Stimulated activated CD4-positive, alpha-beta T cell treated with anti-CD3 and anti-CD28 coated beads, Interleukin-12 subunit alpha, Interleukin-12 subunit beta, amount 100 ng/mL, for 4 hours (primary cell): ENCODE measurements at places on chromosomes 13 and 19.

DNA sequence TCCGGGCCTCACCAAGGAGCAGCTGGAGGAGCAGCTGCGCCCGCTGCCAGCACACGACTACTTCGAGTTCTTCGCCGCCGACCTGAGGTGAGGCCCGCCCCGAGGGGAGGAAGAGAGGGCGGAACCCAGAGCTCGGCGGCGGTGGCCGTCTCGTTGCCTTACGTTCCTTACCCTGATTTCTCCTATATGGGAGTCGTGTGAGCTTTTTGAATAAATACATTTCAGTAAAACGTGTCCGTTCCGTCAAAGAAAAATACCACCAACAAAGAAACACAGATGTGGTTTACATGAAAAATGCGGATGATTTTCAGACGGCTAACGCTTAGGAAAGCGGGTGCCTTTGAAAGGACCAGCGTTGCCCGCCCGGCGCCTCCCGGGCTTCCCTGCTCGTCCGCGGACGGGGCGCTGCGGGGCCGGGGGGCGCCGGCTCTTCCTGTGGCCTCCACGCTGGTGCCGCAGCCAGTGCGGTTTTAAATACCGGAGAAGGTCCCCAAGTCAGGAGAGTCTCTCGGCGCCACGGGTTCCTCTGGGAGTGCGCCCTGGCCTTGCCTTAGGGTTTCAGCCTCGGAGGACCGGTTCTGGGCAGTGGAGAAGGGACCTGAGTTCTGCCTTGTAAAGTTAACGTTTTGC, 755 bp downstream of the UPF3A start:
- DNase-seq = peak; percentile 59

DNA sequence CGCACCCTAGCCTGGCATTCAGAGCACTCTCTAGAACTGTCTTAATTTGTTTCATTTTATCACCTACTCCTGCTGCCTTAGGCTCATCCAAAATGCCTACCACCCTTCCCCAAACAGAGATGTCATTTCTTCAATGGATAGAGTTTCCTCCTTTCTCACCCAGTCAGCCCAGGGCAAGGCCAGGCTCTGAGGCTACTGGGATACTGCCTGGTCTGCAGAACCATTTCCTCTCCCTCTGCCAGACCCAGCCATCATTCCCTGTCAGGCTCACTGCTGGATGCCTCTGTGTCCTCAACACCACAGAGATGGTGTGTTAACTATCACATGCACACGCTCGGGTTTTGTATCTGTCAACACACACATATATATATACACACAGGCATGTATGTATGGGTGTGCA, 47.2 kb downstream of the C13orf42 start:
- no peak for DNase-seq

DNA sequence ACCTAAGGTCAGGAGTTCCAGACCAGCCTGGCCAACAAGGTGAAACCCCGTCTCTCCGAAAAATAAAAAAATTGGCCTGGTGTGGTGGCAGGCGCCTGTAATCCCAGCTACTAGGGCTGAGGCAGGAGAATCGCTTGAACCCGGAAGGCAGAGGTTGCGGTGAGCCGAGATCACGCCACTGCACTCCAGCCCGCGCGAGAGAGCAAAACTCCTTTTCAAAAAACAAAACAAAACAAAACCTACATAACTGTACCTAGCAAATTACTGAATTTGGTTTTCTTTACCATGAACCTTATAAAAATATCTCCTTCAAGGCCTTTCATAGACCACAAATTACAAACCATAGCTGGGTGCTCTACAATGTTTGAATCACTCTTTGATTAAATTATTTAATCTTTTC, 760 bp downstream of the ZNF91 start:
- DNase-seq = no peak

- DNase-seq = no peak
Measured at GRCh38 chr13:49939321-49939720, 3.2 kb upstream of the SPRYD7 start.

- DNase-seq = no peak
Measured at GRCh38 chr19:41532526-41532925, 43.4 kb upstream of the CEACAM21 start.

DNA sequence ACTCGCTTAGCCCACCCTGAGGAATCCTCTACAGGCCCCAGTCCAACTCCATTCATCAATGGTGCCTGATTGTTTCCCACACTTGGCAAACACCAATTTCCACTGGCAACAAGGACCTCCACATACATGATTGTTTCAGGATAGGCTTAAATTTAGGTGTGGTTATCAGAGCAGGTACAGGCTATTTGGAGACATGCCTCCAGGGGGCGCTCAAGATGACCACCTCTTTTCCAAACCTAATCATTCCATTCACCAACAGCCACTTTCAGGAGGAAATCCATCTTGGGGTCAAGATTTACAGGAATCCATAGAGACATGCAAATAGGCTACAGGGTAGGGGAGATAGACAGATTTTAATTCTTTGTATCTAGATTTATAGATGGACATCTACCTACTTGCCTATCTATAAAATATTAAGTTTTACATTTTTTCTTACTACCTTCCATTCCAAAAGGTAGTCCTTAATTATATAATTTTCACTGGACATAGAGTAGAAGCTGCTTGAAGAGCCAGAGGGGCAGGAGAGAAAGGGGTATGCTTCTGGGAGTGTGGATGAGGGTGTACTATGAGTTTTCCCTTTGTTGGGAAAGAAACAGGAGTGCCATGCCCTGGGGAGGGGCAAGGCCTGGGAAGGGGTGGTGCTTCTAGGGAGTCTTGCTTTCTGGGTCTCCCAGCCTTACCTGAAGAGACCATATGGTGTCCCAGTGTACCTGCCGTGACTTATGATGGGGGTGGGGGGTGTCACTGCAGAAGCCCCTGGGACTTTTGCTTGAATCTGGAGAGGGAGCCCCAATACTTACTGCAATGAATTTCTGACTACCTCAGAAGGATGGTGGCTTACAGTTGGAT, 14.1 kb upstream of the PCDH8 start:
- DNase-seq = no peak
